DMS79 (cell line): ENCODE measurements at places on chromosomes 6 and 20.

- DNase-seq, result no peak
Observed at GRCh38 chr20:15256676-15257568, 919.5 kb upstream of the FLRT3 start.

GRCh38 chr6:156396068-156396771 is 381.0 kb upstream of the ARID1B start:
- no peak for DNase-seq

GRCh38 chr20:22403022-22403631 is 181.2 kb downstream of the FOXA2 start:
- no peak for DNase-seq

GRCh38 chr6:63502156-63502555 is 70.1 kb upstream of the LOC128125822 start:
- DNase-seq, result no peak

DNA sequence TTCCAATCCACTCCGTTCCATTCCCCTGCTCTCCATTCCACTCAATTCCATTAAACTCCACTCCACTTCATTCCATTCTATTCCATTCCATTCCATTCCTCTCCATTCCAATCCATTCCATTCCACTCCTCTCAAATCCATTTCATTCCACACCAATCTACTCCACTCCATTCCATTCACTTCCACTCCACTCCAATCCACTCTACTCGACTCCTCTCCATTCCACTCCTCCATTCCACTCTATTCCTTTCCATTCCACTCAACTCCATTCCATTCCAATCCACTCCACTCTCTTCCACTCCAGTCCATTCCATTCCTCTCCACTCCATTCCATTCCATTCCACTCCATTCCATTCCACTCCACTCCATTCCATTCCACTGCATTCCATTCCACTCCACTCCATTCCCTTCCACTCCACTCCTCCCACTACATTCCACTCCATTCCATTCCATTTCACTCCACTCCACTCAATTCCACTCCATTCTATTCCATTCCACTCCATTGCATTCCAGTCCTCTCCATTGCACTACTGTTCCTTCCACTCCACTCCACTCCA is 22.6 kb upstream of the DEFB125 start:
- no peak for DNase-seq

DNA sequence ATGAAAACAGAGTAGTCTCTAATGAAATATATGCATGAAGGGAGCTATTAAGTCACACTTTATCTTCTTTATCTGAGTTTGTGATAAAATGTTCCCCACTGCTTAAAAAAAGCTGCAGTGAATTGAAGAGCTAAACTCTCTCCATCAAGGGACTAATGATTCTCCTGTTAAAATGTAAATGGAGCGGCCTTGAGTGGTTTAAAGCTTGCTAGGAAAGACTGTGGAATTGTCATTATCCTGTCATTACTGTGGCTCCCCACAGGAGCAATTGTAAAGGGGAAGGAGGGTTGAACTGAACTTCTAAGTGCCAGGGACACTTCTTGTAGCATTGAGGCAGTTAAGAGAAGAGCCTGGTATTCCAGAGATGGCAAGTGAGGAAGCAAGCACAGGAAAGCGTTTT is 17.3 kb upstream of the CNR1 start:
- no peak for DNase-seq

- no peak for DNase-seq
Observed at GRCh38 chr6:12403947-12404647, 113.9 kb downstream of the EDN1 start.

DNA sequence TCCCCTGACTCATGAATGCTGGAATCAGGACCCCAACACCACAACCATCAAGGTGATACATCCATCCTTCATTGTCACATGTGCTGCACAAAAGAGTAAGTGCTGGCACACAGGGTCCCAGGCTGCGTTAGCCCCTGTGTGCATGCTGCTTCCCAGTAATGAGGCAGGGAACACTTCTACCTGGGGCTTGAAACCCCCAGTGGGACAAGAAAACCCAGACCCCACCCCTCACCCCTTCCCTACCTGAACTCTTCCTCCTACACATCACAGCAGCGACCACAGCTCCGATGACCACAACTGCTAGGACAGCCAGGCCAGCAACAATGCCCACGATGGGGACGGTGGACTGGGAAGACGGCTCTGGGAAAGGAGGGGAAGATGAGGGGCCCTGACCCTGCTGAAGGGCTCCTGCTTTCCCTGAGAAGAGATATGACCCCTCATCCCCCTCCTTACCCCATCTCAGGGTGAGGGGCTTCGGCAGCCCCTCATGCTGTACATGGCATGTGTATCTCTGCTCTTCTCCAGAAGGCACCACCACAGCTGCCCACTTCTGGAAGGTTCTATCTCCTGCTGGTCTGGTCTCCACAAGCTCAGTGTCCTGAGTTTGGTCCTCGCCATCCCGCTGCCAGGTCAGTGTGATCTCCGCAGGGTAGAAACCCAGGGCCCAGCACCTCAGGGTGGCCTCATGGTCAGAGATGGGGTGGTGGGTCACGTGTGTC is 2.0 kb downstream of the HLA-B start:
- DNase-seq, result no peak

DNA sequence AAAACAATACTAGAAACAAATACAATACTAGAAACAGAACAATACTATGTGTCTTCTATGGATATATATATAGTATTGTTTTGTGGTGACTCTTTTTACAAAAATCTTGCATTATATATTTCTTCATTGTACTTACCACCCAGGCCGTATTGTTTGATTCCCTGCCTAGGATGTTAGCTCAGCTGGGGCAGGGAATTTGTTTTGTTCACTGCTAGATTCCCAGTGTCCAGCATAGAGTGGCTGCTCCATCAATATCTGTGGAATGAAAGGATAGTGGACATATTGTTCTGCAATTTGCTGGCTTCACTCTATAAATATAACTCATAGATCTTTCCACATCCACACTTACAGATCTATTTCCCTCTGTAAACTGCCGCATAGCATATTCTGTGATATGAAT is 21.5 kb upstream of the PREX1 start:
- no peak for DNase-seq

DNA sequence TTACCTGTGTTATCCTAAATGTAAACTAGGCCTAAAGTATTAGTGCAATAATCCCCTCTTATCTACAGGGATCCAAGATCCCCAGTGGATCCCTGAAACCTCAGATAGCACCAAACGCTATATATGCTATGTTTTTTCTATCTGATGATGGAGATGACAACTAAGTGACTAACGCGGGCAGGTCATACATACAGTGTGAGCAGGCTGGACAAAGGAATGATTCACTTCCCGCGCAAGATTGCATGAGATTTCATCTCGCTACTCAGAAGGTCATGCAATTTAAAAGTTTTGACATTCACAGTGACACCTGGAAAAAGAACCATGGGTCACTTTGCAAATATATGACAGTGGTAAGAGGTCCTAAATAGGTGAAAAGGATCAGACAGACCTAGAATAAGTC is 875.9 kb downstream of the HACE1 start:
- no peak for DNase-seq

DNA sequence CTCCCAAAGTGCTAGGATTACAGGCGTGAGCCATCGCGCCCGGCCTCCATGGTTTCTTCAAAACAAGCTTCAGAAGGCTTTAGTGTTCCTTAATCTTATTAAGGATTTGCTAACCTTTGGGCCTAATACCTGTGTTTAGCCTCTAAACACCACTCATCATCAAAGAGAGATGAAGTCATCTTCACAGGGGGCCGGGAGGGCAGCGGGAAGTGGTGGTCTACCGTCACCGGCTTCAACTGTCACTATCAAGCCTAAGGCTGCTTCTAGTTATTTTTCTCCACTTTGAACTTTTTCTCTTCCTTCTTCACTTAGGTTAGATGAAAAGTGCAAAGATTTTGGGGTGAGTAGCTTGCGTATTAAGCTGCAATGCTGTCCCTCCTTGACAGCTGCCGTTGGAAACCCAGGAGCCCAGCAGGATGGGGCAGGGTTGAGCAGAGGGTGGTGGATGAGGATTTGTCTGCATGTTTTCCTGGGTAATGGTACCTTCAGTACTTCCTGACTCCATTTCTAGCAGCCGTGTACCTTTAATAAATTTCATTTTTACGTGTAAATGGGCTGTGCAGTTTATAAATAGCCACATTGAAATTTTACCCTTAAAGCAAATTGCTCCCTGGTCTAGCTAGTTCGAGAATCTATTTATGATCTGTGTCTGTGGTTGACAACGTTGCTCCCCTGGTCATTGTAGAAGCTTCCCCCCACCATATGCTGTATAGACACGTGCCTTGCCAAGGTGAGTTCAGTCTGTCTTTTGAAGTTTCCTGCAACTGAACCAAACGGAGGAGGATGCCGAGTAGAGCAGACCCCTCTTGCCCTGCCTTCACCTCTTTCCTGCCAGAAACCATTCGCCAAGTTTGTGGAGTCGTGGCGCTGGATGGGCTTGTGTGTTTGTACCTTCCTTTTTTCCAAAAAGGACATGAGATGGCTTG is 64.8 kb downstream of the SYNJ2 start:
- DNase-seq, result no peak

DNA sequence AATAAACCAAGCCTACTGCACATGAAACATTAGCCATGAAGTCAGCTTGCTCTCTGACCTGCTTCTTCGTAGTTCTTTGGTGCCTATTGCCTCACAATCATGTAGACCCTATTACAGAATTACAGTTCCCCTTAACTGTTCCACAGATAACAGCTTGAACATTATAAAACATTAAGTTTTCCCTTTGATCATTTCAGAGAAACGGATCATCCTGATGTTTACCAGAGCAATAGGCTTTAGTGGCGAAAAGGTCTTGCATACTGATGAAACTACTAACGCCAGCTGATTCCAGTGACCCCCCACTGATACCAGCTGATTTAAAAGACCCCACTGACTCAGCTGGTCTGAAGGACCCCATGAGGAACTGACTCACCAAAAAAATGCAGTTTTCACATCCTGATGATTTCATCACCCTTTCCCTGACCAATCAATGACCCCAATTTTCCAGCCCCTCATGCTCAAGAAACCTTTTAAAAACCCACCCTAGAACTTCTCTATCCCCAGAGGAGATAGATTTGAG is 39.4 kb upstream of the MLIP start:
- no peak for DNase-seq
